NCI-H774 (cell line): ENCODE measurements at places on chromosomes 7 and 10.

DNA sequence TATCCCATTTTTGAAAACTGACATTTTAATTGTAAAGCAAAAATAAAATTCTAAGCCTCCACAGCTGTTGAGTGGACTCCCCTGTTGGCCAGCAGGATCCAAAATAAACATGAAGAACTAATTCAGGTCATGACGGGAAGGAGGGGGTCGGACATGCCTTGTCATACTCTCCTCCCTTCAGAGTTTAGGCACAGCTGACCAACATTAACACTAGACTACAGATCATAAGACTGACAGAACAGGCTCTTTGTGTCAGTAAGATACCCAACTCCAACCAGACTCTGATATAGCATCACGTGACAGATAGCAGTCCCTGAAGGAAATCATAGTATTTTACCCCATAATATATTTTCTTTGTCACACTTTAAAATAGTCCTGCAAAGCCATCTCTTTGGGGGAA is 20.9 kb upstream of the ZNF12 start:
- no peak for DNase-seq

GRCh38 chr10:81013771-81014170 is 476.1 kb downstream of the SH2D4B start:
- no peak for DNase-seq

- DNase-seq, result no peak
Observed at GRCh38 chr7:17492437-17492836, 194.0 kb downstream of the AHR start.

- no peak for DNase-seq
Observed at GRCh38 chr7:22287412-22287811, 69.5 kb downstream of the RAPGEF5 start.

- DNase-seq, result no peak
Observed at GRCh38 chr10:28236591-28236990, 66.3 kb downstream of the MPP7 start.

DNA sequence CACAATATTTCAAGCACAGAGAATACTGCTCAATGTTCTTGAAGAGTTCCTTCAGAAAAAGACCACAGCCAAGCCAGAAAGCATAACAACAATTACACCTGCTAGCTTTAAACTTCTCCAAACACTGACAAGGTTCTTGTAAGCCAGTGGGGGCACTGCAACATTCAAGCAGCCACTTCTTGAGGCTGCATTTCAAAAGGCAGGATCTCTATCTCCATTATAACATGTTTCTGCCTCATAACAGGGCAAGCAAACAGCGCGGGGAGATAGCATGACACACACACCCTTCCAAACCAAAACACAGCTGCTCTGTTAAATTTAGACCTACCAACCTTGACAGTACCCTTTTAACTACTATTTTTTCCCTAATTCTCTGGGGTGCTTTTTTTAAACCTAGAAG is 30.8 kb downstream of the CHCHD3 start:
- no peak for DNase-seq

GRCh38 chr7:7959979-7960670 is 8.5 kb upstream of the GLCCI1 start:
- DNase-seq, result no peak

GRCh38 chr7:13021566-13022300 is 334.3 kb downstream of the ARL4A start:
- DNase-seq, result no peak

DNA sequence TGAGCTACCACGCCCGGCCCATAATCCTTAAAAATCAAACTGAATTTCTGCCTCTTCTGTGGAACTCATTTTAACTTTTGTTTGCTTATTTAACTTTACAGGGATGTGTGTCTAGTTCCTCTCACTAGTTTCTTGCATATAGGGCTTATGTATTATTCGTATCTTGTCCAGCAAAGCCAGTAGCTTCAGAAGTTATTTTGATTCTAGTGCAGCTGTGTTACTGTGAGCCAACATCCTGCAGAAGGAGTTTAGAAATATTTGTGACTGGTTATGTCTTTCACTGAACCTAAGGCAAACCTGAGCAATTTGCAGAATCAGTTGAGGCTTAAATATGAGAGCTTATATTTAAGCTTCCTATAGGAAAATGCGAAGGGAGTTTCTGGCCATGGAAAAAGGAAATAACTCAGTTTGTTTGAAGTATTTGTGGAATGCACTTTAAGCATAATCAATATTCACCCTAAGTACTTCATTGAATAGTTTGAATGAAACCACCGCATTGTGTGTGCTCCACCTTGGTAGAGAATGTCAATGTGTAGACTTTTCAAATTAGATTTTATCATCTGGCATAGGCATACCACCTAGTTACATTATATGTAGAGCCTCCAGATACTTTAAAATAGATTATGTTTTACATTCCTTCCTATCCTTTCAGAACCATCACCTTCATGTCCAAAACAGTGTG is 90.8 kb downstream of the MCU start:
- no peak for DNase-seq
